Stimulated activated CD4-positive, alpha-beta T cell treated with anti-CD3 and anti-CD28 coated beads, Interleukin-15, amount 100 ng/mL, for 1 hour (primary cell): ENCODE measurements at places on chromosomes 6 and 20.

GRCh38 chr20:11918981-11919380, 1.3 kb downstream of the BTBD3 start:
- DNase-seq, result no peak

DNA sequence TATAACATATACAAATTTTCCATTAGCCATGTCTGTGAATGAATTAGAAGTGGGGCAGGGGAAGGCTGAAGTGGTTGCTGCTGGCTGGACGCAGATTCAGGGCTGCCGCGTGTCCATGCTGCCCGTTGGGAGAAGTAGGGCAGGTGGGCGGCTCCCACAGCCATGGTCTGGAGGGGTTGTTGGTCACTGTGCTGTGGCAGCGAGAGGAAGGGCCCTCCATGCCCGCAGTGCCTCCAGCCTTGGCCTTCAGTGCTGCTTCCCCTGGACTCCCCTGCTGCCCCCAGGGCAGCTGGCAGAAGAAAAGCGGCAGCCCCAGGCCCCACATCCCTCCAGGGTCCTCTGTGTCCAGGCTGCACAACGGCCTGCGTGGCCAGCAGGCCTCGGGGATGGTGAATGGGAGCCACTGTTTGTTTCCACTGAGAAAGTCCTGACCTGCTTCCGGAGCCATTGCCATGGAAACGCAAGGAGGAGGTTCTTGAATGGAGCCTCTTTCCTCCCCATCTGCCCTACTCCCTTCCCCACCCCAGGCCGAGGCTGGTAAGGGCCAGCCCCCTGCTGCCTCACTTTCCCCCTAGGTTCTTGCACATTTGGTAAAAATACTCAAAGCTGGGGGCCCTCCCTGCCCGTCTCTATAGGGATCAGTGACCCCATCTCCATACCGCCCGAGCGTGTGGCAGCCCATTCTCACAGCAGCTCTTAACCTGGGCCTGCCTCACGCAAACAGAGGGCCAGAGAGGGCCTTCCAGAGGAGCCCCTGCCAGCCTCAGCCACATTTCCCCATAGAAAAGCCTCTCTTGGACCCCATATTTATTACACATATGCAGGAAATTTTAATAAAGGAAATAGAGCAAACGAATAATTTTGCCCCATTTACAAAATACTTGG, 113.3 kb downstream of the SASH1 start:
- no peak for DNase-seq

DNA sequence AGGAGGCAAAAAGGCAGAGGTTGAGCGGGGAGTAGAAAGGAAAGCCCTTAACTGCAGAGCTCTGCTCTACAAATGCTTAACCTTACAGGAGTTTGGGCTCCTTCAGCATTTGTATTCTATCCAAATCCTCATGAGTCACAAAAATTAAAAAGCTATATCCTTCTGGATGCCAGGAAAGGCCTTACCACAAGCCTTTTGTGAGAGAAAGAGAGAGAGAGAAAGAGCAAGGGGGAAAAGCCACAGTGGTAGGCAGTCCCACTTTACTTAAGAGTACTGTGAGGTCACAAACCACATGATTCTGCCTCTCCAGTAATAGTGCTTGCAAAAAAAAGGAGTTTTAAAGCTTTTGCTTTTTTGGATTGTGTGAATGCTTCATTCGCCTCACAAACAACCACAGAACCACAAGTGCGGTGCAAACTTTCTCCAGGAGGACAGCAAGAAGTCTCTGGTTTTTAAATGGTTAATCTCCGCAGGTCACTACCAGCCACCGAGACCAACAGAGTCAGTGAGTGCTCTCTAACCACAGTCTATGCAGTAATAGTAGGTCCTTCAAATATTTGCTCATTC, at the start of gene RUNX2:
Gene RUNX2 (plus strand): TSS at position 375 of the 567 bp plus-strand sequence. CDS start 397 bp downstream, outside the sequence.
- DNase-seq, result no peak

- DNase-seq, result no peak
Observed at GRCh38 chr6:151962246-151962846, 154.9 kb downstream of the ESR1 start.

GRCh38 chr6:32906539-32906938, 34.3 kb downstream of the HLA-DMB start:
- DNase-seq, result no peak

- DNase-seq, result no peak
Observed at GRCh38 chr6:82370788-82371187, 7.2 kb downstream of the TPBG start.

DNA sequence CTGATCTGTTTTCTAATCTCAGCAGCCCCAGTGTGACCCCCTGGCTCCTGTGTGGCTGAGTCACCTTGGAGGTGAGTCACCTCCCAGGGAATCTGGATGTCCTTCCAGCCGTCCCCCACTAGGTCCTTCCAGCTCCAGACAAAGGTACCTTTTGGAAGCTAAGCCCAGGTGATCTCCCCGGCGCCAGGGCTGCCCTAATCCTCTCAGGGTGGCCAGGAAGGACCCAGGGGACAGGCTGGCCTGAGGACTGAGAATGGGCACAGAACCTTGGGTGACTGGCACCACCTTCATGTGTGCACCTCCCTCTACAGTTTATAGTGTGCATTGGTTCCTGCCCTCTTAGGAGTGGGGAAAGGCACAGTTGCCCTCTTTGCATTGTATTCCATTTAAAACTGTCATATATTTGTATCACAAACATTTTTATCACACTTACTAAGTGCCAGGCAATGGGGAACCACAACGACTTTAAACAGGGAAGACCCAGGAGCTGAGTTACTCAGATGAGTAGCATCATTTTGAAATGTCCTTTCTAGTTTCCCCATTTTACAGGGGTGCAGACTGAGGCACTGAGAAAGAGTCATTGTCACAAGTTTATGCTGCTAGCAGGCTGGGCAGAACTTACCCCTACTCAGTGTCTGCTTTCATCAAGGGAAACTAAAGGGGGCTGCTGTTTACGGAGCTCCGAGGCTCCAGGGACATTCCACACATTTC, 2.6 kb upstream of the BPIFB4 start:
- no peak for DNase-seq

DNA sequence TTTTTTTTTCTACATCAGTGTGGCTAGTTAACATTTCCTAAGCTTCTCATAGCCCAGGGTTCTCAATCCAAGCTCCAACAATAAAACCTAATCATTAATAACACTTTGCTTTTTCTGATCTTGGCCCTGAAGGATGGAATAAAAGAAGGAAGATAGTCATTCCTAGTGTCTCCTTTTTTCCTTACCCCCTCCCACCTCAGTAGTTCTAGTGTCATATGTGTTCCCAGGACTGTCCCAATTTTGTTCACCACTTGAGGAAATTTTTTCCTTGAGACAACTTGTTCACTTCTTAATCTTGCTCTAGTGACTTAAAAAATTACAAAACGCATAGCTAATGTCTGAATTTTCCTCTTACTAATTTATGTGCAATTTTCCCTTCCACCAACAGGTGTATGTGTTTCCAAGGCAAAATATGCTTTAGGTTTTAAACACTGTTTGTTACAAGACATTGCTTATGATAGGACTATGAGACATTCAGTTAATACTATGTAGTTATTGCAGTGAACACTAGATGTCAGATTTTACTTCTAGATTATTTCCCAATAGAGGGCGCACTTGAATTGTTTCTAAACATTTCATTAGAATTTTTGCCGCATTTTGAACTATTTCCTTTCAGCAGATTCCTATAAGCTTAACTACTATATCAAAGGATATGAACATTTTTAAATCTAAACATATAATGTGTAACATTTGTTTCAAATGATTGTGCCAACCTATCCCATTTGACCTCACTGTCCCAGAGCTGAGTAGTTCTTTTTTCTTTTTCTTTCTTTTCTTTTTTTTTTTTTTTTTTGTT, 18.5 kb upstream of the C6orf141 start:
- DNase-seq, result no peak

GRCh38 chr6:32432050-32432450, 7.6 kb upstream of the HLA-DRA start:
- DNase-seq, result no peak

- DNase-seq, result no peak
Observed at GRCh38 chr20:13260650-13261279, 39.7 kb downstream of the ISM1 start.

DNA sequence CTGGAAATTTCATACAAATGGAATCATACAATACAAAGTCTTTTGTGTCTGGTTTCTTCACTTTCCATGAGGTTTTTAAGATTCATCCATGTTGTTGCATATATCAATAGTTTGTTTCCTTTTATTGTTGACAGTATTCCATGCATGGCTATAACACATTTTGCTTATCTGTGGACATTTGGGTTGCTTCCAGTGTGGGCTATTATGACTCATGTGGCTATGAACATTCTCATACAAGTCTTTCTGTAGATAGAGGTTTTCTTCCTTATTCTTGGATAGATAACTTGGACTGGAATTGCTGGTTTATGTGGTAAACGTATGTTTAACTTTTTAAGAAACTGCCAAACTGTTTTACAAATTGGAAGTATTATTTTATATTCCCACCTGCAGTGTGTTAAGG, 30.0 kb upstream of the KIF6 start:
- no peak for DNase-seq

DNA sequence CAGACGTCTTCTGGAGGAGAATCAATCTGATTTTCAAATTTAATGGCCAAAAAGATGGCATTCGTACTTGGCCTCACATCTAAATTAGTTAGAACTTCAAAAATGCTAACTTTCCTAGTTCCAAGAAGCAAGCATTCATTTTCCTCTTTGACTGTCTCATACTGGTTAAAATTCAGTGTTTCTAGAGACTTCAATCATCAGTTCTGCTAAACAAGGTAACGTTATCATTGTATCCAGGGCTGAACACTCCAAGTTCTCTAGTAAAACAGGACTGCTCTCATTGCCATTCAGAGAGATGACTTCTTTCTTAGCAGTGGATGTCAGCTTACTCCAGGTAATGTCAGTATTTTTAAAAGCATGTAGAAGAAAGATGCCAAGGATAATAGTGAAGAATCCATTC, 34.6 kb upstream of the ENTPD6 start:
- no peak for DNase-seq

DNA sequence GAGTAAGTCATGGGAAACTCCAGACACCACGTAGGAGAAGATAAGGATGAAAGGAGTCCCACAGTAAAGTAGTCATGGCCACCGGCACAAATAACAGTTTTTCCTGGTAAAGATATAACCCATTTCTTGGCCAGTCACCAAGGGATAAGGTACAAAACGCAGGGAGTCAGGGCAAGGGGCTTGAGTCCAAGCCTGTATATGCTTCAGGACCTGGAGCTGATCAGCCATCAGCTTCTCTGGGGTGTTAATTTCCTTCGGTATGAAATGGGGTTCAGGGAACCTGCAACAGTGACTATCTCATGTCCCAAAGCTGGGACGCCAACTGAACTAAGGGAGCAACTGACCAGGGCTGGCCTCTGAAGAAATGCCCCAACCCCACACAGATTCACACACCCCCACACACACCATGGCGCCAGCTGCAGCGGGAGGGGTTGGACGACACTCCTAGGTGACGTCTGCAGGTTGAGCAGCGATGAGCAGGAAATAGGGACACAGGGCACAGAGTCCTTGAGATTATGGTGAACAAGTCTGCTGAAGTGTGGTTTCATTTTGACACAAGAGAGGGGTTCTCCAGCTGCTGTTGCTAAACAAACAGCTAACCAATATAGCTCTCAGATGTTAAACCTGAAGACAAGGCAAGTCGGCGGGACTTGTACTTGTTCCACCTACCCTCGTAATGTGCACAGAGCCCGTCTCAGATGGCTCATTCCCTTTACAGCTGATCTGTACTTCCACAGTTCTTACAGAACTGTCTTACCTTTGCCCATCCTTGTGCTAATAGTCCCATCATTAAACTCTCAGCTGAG, 7.4 kb upstream of the ADTRP start:
- no peak for DNase-seq

DNA sequence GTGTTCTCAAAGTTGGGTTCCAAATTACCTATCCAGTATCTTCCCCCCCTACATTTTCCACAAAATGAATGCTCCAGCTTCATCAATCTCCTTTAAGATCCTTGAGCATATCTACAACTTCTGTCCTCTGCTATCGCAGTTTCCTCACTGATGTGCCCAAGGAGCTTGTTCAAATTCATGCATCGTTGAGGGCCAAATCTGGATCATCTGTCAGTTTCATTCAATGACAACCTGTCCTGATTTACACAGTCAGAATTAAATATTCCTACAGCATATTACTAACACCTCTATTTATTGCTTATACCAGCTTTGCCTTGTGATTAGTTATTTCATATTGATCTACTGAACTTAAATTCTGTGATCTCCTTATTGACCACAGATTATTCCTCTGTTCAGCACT, 68.7 kb downstream of the GRM1 start:
- DNase-seq, result no peak

DNA sequence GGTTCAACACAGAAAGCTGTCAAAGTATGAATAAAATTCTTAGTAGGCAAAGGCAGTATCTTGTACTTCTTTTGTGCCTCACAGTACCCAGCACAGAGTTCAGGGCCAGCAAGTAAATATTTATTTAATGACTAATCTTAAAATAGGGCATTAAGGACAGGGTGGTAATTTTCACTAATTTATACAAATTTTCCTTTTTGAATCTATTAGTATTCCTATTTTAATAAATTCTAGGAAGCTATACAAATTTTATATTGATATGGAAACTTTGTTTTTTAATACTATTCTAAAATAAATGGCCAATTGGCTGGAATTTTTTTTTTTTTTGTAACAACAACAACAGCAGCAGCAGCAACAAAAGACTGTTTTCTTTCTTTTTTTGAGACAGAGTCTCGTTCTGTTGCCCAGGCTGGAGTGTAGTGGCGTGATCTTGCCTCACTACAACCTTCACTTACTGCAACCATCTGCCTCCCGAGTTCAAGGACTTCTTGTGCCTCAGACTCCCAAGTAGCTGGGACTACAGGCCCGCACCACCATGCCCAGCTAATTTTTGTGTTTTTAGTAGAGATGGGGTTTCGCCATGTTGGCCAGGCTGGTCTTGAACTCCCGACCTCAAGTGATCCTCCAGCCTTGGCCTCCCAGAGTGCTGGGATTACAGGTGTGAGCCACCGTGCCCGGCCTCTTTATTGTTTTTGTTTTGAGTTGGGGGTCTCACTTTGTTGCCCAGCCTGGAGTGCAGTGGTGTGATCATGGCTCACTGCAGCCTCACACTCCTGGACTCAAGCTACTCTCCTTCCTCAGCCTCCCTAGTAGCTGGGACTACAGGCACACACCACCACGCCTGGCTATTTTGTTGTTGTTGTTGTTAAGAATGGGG, 85.2 kb downstream of the FKBP5 start:
- DNase-seq, result no peak

DNA sequence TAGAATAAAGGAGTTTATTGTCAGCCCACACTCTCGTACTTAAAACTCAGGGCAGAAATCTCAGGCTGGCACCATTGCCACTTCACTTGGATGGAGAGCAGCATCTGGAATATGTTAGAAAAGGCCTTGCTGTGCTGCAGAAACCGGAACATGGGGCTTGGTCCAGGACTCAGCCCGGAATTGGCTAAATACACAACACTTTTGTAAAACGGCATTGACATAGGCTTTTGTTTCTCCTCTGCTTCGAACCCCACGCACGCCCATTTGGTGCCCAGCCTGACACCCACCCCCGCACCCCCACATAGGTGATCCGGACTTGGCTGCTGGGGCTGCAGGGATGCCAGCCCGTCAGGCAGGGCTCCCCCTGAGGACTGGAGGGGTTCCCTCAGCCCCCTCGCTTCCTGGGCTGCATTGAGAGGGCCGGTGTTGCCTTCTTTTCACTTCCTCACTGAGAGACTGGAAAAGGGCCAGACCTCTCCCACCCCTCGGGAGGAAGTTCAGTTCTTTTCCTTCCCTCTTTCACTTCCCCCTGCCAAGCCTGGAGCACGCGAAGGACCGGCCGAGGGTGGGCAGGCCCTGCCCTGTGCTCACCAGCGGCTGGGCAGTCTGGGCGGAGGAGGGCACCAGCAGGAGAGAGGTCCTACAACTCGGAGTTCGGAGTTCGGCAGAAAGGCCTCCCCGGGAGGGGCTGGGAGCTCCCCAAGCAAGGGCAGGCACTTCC, 17.9 kb upstream of the CST3 start:
- DNase-seq, result no peak

- DNase-seq, result no peak
Observed at GRCh38 chr6:4486568-4487315, 289.5 kb upstream of the CDYL start.
